NCI-H2171 treated with DMSO at 0.1 percent for 48 hours (cell line): ENCODE measurements at places on chromosomes 16 and 17.

- no peak for DNase-seq
Measured at GRCh38 chr17:43766413-43767052, 7.9 kb upstream of the SOST start.

GRCh38 chr17:43701318-43701743, 39.6 kb upstream of the MEOX1 start:
- DNase-seq: no peak

DNA sequence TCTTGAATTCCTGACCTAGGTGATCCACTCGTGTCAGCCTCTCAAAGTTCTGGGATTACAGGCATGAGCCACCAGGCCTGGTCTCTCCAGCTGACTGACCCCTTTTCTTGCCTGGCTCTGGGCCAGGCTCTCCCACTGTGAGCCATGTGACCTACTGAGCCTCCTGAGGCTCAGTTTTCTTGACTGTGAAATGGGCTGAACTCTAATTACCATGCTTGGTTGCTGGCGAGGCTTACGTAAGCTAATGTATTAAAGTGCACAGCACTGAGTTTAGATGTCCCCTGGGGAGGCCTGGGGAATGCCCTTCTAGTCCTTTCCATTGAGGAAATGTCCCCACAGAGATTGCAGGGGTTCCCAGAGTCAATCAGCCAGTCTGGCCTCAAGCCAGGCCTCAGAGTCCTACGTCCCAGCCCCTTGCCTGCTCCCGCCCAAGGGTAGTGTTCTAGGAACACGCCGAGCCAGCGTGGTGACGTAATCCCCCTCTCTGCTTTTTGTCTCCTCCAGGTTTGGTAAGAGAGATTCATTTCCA, 45.8 kb upstream of the LGALS9 start:
- no peak for DNase-seq

GRCh38 chr17:20095336-20096080, 86.3 kb downstream of the SPECC1 start:
- DNase-seq: peak; percentile 32

GRCh38 chr17:75819116-75819515, 25.1 kb downstream of the UNC13D start:
- no peak for DNase-seq
